ENCODE measurements at places on chromosomes 5 and 9.

- no peak for DNase-seq
Observed at GRCh38 chr5:18466731-18467130, 832.5 kb downstream of the TAF11L14 start.

GRCh38 chr9:71806901-71807307 lies 38.6 kb upstream of the CEMIP2 start:
- peak; percentile 71 for DNase-seq

- no peak for DNase-seq
Observed at GRCh38 chr9:90844326-90844725, 42.7 kb downstream of the SYK start.

DNA sequence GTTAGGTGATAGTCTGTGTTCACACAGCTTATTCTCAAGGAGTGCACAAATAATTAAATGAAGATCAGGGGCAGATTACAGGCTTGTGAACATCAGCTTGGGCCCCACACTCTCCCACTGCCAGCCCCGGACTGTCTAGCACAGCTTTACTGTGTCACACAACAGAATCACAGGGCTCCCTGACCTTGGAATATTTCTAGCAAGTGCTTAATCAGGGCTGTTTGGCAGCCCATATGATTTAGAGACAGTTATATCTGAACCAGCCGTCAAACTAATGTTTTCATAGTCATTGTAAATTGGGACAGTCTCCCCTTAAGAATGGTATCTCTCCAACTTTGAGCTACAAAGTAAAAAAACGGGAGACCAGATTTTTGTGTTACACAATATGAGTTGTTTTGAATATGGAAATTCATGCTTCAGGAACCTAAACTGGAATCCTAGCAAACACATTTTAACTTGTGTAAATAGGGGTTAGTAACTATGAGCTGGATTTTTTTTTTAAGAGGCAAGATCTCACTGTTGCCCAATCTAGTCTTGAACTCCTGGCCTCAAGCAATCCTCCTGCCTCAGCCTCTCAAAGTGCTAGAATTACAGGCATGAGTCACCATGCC lies 517.6 kb downstream of the BNC2 start:
- no peak for DNase-seq

GRCh38 chr5:167877924-167878323 lies 413.5 kb upstream of the WWC1 start:
- DNase-seq, result no peak

- no peak for DNase-seq
Observed at GRCh38 chr5:143233031-143233430, 170.5 kb downstream of the NR3C1 start.

DNA sequence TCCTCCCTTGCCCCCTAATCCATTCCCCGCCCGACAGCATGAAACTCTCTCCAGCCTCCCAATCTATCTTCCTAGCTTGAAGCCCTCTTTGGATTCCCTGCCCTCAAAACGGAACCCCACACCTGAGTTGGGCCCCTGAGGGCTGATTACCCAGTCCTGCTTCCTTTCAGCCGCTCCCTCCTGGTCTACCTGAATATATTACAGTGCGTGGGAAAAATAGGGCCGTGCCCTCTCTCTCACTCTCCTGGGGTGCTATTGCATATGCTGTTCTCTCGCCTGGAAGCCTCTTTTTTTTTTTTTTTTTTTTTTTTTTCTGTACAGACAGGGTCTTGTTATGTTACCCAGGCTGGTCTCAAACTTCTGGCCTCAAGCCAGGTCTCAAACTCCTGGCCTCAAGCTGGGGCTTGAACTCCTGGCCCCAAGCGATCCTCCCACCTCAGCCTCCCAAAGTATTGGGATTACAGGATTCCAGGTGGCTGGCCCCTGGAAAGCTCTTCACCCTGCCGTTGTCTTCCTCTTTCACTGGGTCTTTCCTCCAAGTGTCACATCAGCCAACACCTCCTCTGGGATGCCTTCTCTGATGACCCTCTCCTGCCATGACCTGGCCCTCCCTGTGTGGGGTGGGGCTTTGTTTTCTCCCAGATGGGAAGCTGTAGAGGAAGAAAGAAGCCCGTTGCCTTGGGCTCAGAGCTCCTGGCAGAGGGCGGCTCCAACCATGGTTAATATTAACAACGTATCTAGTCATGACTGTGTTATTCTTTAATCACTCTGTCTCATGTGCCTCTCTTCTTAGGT lies 8.2 kb downstream of the DNM1 start:
- no peak for DNase-seq

DNA sequence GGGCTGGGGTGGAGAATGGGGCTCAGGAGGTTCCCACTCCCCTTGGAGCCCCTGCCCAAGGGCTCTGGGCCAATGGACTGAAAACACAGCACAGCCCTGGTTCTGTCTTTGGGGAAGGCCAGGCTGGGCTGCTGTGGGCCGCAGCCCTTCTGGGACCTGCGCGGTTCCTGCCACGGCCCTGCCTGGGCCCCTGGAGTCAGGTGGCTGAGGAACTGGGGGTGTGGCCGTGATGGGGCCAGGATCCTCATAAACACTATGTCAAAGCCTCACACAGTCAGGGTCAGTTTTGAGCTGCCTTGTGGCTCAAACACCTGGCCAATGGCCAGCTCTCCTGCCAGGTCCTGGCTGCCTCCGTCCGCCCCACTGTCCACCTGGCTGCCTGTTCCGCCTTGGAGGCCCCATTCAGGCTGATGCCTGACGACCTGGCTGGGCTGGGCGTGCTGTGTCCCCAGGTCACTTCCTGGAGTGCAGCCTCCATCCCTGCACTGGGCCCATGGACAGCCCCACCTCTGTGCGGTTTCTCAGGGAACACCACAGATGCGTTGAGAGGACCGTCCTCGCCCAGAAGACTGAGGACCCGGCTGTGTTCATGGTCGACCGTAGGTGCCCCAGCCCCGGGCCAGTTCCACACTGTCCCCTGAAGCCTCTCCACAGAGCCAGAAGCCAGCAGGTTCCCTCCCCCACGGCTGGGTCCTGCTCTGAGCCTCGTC lies 27.5 kb downstream of the PAEP start:
- DNase-seq, result no peak

GRCh38 chr5:158099571-158100105 lies 240.7 kb upstream of the CLINT1 start:
- DNase-seq, result no peak

DNA sequence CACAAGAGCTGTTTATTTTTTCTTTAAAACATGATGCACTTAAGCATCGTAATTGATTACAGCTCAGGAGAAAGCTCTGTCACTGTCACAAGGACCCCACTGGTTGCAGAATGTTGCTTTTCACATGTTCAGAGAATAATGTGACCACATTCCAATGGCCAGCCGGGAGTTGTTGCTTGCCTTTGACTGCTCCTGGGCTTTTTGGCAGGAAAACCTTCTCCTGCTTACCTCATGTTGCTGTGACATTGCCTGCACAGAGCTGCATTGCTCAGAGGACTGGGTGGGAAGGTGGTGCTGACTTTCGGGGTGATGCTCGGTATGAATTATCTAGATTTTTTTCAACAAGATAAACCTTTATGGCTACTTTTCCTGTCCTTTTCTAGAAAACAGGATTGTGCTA lies 88.2 kb downstream of the PALM2AKAP2 start:
- DNase-seq, result no peak

- DNase-seq, result no peak
Observed at GRCh38 chr9:121751686-121752445, 100.4 kb downstream of the DAB2IP start.

DNA sequence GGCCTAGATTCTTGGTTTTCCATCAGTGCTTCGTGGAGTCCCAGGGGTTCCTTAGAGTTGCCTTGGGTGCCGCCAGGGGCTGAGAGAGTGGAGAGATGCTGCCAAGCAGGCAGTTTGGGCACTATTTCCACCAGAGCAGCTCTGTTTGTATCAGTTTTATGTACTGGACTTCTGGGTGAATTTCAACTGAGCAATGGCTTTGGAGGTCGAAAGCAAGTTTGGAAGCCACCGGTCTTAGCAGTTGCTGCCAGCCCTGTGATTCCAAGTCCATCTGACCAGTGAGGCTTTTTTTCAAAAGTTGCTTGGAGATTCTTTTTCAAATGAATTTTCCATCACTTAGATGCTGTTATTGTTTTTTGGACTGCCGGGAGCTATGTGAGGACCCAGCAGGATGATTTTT lies 68.5 kb downstream of the ANGPTL2 start:
- no peak for DNase-seq

- DNase-seq, result no peak
Observed at GRCh38 chr9:69535286-69535832, 136.8 kb downstream of the APBA1 start.

DNA sequence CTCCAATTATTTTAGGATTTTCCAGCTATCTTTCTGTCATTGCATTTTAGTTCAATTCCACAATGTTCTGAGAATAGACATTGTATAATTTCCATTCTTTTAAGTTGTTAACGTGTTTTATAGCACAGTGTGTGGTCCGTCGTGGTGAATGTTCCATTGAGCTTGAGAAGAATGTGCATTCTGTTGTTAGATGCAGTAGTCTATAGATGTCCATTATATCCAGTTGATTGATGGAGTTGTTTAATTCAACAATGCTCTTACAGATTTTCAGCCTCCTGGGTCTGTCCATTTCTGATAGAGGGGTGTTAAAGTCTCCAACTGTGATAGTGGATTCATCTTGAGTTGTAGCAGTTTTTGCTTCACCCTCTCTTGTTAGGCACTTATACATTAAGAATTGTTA lies 1587.7 kb upstream of the NUDT12 start:
- no peak for DNase-seq

GRCh38 chr5:170821257-170821800 lies 37.8 kb downstream of the GABRP start:
- DNase-seq, result no peak

- DNase-seq, result no peak
Observed at GRCh38 chr5:172531704-172532026, 77.3 kb upstream of the SH3PXD2B start.

GRCh38 chr5:54638106-54638505 lies 120.5 kb downstream of the SNX18 start:
- DNase-seq, result no peak

GRCh38 chr5:138974227-138975063 lies 99.3 kb upstream of the LRRTM2 start:
- no peak for DNase-seq

GRCh38 chr9:5489630-5490490 lies 20.5 kb upstream of the PDCD1LG2 start:
- DNase-seq, result no peak

- no peak for DNase-seq
Observed at GRCh38 chr5:130141659-130142320, 237.5 kb downstream of the CHSY3 start.

- DNase-seq, result no peak
Observed at GRCh38 chr9:103819936-103820335, 274.2 kb upstream of the SMC2 start.

DNA sequence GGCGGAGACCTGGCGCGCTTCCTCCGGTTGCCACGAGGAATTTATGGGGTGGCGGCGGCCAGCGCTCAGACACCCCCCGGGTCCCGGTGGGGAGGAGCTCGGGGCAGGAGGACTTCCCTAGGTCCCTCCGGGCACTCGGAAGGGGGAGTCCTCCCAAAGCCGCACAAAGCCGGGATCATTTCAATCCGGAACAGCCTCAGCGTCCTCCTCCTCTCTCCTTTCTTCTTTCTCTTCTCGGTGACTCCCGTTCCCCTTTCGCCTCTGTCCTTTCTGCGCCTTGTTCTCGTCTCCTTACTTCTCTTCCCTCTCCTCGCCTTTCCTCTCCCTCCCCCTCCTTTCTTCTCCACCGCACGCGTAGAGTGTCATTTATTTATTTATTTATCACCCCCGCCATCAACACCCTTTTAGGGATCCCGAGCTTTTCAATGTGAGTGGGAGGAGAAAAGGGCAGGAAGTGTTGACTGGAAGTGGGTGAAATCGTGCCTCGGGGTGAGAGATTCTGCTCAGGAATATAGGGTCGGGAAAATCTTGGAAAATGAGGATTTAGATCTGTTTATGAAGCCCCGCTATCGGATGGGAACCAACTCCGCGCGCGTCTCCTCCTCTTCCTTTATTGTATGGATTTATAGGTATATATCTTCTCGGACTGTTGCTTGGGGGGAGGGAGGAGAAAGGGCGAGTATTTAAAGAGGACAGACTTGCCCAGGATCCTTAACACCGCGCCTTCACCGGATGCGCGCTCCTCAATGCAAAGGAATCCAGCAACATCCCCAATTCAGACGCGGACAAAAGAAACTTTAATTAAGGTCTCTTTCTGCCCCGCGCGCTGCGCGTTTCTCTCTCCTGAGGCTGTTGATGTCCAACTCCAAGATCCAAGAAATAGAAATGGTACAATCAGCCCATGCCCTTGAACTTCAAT lies 2.0 kb upstream of the ZNF462 start:
- DNase-seq, result no peak

- DNase-seq, result no peak
Observed at GRCh38 chr9:81074221-81074620, 615.1 kb downstream of the TLE1 start.

DNA sequence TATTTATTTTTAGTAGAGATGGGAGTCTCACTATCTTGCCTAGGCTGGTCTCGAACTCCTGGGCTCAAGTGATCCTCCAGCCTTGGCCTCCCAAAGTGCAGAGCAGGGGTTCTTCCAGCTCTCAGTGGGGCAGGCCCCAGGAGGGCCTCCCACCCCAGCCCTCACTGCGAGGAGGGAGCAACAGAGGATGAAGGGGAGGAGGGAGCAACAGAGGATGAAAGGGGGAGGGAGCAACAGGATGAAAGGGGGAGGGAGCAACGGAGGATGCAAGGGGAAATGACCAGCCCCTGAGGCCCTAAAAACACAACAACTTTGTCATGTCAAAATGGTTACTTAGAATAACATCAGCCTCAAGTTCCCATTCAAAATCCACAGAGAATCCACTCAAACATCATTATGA lies 10.0 kb downstream of the TRIM14 start:
- DNase-seq, result no peak

DNA sequence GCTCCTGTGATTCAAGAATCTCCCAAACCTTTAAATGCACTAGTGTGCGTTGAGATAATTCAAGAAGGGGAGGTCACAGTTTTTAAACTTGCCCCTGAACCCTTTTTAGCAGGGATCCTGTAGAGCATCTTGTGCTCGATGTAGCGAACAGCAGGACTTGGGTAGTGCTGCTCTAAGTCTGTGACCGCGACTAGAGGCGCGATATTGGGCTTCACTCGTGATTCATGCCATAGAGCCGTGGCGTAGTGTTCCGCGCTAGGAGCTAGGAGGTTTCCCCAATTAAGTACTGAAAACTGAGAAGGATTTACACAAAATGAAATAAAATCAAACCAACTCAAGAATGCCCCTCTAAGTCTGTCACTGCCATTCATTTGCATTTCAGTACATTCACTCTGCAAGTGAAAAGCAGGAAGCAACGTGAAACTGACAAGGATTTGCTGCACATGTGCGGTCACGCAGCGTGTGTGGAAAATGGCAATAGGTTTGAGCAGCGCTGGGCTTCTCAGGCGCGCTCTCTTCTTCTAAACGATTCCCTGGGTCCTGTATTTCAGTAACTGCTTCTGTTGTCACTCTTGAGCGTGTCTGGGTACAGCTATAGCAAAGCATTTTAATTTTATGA lies 1135.9 kb upstream of the WWC1 start:
- DNase-seq, result no peak

DNA sequence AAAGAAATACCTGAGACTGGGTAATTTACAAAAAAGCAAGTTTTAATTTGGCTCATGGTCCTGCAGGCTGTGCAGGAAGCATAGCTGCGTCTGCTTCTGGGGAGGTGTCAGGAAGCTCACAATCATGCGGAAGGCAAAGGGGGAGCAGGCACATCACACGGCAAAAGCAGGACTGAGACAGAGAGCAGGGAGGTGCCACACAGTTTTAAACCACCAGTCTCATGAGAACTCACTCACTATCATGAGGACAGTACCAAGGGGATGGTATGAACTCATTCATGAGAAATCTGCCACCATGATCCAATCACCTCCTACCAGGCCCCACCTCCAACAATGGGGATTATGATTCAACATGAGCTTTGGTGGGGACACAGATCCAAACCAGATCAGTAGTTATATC lies 96.2 kb downstream of the OSTF1 start:
- no peak for DNase-seq

Data from CD4-positive, alpha-beta T cell treated with Interleukin-15 for 1 hour (primary cell).